ENCODE measurements at places on chromosomes 3 and 15. TPM values are rescaled to one million over a fixed set of nuclear protein-coding genes. Genes with fewer than 3 reads are reported as not detected.

CSPG4 gene
- not detected for total RNA-seq

GRCh38 chr3:100179692-100180349 is 65.5 kb upstream of the FILIP1L start:
- no peak overlapping the region for H3K4me3 ChIP-seq
- no peak for DNase-seq
- no peaks in the 10 kb centered on the region for H3K27me3 ChIP-seq
- peaks cover 22% of the 10 kb centered on the region for H3K36me3 ChIP-seq
- no peaks in the 10 kb centered on the region for H3K4me1 ChIP-seq
- H3K27ac ChIP-seq: no peak overlapping the region

XRN1 gene
- total RNA-seq: 73.2 TPM

DNA sequence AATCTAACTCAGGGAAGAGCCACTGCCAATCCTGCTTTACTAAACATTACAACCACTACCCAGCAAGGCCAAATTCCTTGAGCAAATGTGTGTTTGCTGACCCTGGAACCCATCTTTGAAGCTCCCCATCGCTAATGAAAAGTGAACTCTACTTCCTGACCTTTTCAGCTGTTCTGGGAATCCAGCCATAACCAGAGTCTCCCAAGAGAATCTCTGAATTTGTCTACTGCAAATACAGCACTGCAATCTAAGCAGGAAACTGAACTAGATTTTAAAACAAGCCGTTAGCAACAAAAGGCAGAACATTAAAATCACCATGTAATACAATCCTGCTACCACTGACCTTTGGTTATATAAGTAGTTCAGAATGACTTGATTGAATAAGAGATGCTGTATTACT is 309.2 kb downstream of the MAGI1 start:
- H3K27me3 ChIP-seq: no peaks in the 10 kb centered on the region
- H3K27ac ChIP-seq: no peak overlapping the region
- no peaks in the 10 kb centered on the region for H3K36me3 ChIP-seq
- no peaks in the 10 kb centered on the region for H3K4me1 ChIP-seq
- no peak for DNase-seq
